Liver (tissue), 10 donors: ENCODE measurements at places on chromosomes 2 and 18. TPM values are rescaled to one million over a fixed set of nuclear protein-coding genes. Genes with fewer than 3 reads are reported as not detected.

ALLC gene
- 0.14 TPM for total RNA-seq

C2orf69 gene
- total RNA-seq: 6.3 TPM

UCN gene
- 0.25 TPM for total RNA-seq

ACADL gene
- total RNA-seq: 1.9 TPM

GPR45 gene
- not detected for total RNA-seq

MATN3 gene
- 0.05 TPM for total RNA-seq

GRB14 gene
- 1.0 TPM for total RNA-seq

- DNase-seq: no peak
- peaks cover 7% of the 10 kb centered on the region for H3K4me1 ChIP-seq
- H3K4me3 ChIP-seq: no peak overlapping the region
- H3K36me3 ChIP-seq: no peaks in the 10 kb centered on the region
- H3K27ac ChIP-seq: no peak overlapping the region
These were observed 65.6 kb downstream of the HS1BP3 start for GRCh38 chr2:20585359-20585709.

GRCh38 chr18:36187193-36187825 is at the start of gene MOCOS:
Gene MOCOS, plus strand, starts transcription at chr18:36187497. Its CDS starts 43 bp downstream, at chr18:36187540.
- no peaks in the 10 kb centered on the region for H3K27me3 ChIP-seq
- peak within 1 kb of the TSS; percentile 82 for H3K4me3 ChIP-seq
- DNase-seq: peak; percentile 81
- peaks cover 6% of the 10 kb centered on the region for H3K4me1 ChIP-seq
- peak within 1 kb of the TSS; percentile 94 for H3K27ac ChIP-seq

DNA sequence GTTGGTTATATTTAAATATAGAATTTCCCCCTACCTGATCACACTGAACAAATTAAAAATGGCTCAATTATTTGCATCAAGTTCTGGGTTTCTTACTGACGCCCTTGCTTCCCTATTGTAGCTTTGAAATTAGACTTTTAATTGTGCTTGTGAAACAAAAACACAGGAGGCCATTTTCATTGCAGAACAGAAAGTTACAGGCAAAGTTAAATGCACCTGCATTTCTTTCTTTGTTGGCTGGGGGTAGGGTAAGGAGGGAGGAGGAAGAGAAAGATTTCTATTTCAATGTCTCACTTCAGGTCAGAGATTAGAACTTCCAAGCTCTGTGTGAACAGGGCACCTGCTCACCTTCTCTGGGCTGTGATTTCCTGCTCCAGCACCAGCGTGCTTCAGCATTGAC is 199.6 kb downstream of the BCL11A start:
- no peak for DNase-seq
- H3K27ac ChIP-seq: no peak overlapping the region
- no peaks in the 10 kb centered on the region for H3K27me3 ChIP-seq

DNA sequence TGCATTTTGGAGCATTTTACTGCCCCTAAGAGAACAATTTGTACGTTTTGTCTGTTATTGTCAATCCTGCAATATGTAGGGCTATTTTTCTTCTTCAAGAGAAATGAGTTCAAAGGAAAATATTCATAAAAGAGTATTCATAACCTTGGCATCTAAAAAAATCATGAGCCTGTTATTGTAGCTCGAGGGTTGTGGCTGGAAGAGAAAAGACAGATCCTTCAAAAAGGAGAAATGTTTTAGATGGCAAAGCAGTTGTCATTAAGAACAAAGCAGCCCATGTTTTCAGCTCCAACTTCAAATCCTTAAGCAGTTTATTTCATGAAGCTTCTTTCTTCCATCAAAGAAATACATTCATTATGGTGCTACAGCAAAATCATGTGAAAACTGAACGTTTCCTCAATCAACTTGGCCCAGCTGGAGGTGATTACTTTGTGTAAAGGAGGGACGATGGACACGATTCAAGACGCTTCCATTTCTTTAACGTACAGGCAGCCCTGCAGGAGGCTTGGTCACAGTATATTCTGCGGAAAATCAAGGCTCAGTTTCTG is 31.4 kb downstream of the QPCT start:
- no peak for DNase-seq
- no peaks in the 10 kb centered on the region for H3K27me3 ChIP-seq
- no peaks in the 10 kb centered on the region for H3K4me1 ChIP-seq
- H3K36me3 ChIP-seq: no peaks in the 10 kb centered on the region
- H3K4me3 ChIP-seq: no peak overlapping the region
- no peak overlapping the region for H3K27ac ChIP-seq

GRCh38 chr2:151900331-151900730 is 72.1 kb upstream of the ARL5A start:
- H3K36me3 ChIP-seq: no peaks in the 10 kb centered on the region
- H3K4me1 ChIP-seq: no peaks in the 10 kb centered on the region
- no peak overlapping the region for H3K27ac ChIP-seq
- no peak overlapping the region for H3K4me3 ChIP-seq
- no peak for DNase-seq
- no peaks in the 10 kb centered on the region for H3K27me3 ChIP-seq

- H3K36me3 ChIP-seq: no peaks in the 10 kb centered on the region
- no peak for DNase-seq
- no peaks in the 10 kb centered on the region for H3K4me1 ChIP-seq
- H3K27me3 ChIP-seq: no peaks in the 10 kb centered on the region
- H3K4me3 ChIP-seq: no peak overlapping the region
These were observed 73.1 kb downstream of the DNAH7 start for GRCh38 chr2:195995499-195995898.

- H3K4me3 ChIP-seq: no peak overlapping the region
- H3K27ac ChIP-seq: no peak overlapping the region
- H3K4me1 ChIP-seq: no peaks in the 10 kb centered on the region
- H3K27me3 ChIP-seq: no peaks in the 10 kb centered on the region
- no peak for DNase-seq
- H3K36me3 ChIP-seq: no peaks in the 10 kb centered on the region
These were observed 184.8 kb downstream of the NCK2 start for GRCh38 chr2:105929516-105929915.

GRCh38 chr2:222877556-222878300 is 16.9 kb downstream of the ACSL3 start:
- H3K4me1 ChIP-seq: peaks cover 8% of the 10 kb centered on the region
- no peak for DNase-seq
- H3K27ac ChIP-seq: no peak overlapping the region
- H3K36me3 ChIP-seq: no peaks in the 10 kb centered on the region
- no peaks in the 10 kb centered on the region for H3K27me3 ChIP-seq
- no peak overlapping the region for H3K4me3 ChIP-seq

GRCh38 chr2:25306777-25307368 is 34.9 kb downstream of the DNMT3A start:
- no peak overlapping the region for H3K27ac ChIP-seq
- DNase-seq: no peak
- H3K36me3 ChIP-seq: no peaks in the 10 kb centered on the region
- no peaks in the 10 kb centered on the region for H3K27me3 ChIP-seq

DNA sequence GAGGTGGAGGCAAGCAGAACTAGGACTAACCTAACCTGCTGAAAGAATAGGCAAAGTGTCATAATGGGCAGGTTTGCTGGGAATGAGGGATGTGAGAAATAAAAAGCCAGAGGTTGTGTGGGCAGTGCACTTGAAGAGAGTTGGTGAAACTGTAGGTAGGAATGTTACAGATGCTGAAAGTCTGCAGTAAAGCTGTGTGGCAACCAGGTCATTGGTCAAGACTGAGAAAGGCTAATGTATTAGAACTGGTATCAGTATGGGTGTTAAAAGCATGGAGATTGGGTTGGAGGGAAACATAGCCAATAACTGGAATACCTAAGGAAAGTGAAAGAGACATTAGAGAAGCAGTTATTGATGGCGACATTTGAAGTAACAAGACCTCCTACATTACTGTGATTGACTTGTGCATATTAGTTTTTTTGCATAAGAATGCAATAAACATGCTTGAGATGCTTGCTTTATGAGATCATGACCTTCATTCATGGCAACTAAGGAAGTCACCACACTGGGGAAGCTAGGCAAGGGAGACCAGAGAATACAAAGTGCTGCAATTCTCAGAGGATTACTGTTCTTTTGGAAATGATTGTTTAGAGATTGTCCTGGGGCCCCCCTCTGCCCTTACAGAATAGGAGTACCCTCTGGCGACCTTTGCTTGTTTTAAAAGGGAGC is 11.8 kb downstream of the GULP1 start:
- no peak overlapping the region for H3K4me3 ChIP-seq
- H3K36me3 ChIP-seq: no peaks in the 10 kb centered on the region
- no peaks in the 10 kb centered on the region for H3K4me1 ChIP-seq
- no peaks in the 10 kb centered on the region for H3K27me3 ChIP-seq

- no peaks in the 10 kb centered on the region for H3K27me3 ChIP-seq
- no peak overlapping the region for H3K27ac ChIP-seq
- DNase-seq: no peak
- H3K4me1 ChIP-seq: no peaks in the 10 kb centered on the region
- no peak overlapping the region for H3K4me3 ChIP-seq
- no peaks in the 10 kb centered on the region for H3K36me3 ChIP-seq
These were observed 30.4 kb downstream of the CIB4 start for GRCh38 chr2:26610504-26611335.

DNA sequence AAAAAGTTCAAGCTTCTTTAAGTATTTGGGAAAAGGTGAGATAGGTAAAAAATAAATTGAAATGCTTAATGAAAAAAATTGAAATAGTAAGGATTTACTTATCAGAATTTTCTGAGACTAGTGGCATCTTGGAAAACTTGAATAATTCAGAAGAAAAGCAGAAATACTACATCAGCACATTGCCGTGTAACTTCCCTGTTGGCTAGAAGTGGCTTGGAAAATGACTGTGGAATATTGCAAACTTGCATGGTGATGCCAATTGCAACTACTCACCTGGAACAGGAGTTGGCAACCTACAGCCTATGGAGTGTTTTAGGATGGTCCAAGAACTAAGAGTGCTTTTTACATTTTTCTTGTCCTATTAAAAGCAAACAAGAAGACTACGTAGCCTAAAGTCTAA is 603.5 kb upstream of the VRK2 start:
- no peaks in the 10 kb centered on the region for H3K4me1 ChIP-seq
- DNase-seq: no peak
- no peak overlapping the region for H3K4me3 ChIP-seq

- no peak overlapping the region for H3K4me3 ChIP-seq
- H3K4me1 ChIP-seq: no peaks in the 10 kb centered on the region
These were observed 158.1 kb downstream of the MTCL1 start for GRCh38 chr18:8863427-8863826.

DNA sequence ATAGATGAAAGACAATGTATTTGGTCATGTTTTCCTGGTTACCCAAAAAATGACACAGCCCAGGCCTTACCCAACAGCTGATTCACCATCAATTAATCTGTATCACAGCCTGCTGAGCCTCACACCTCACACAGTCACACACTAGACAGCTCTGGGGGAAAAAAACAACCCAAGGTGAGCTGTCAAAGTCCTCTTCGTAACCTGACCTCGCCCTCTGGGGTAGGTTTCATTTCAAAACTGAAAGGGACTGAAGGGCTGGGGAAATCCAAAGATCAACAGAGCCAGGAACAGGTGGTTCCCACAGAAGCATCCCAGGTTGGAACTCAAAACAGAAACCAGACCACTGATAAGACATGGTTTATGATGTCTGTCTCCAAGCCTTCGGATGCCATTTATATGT is 18.2 kb upstream of the PCBP1 start:
- no peak for DNase-seq
- H3K4me1 ChIP-seq: peaks cover 27% of the 10 kb centered on the region
- H3K27me3 ChIP-seq: no peaks in the 10 kb centered on the region
- peaks cover 9% of the 10 kb centered on the region for H3K36me3 ChIP-seq
- peak overlapping the region; percentile 95 for H3K27ac ChIP-seq

- H3K27me3 ChIP-seq: no peaks in the 10 kb centered on the region
- no peaks in the 10 kb centered on the region for H3K4me1 ChIP-seq
- no peak overlapping the region for H3K4me3 ChIP-seq
- no peak for DNase-seq
- no peaks in the 10 kb centered on the region for H3K36me3 ChIP-seq
- H3K27ac ChIP-seq: no peak overlapping the region
These were observed 253.3 kb upstream of the OSR1 start for GRCh38 chr2:19611491-19612332.

- no peaks in the 10 kb centered on the region for H3K36me3 ChIP-seq
- H3K4me3 ChIP-seq: no peak overlapping the region
- peaks cover 2% of the 10 kb centered on the region for H3K4me1 ChIP-seq
- H3K27me3 ChIP-seq: no peaks in the 10 kb centered on the region
These were observed 130.9 kb upstream of the RND3 start for GRCh38 chr2:150618245-150618895.

GRCh38 chr2:219274361-219274921 is 4.7 kb upstream of the DNAJB2 start:
- H3K27ac ChIP-seq: no peak overlapping the region
- DNase-seq: no peak
- H3K36me3 ChIP-seq: no peaks in the 10 kb centered on the region
- no peaks in the 10 kb centered on the region for H3K27me3 ChIP-seq
- H3K4me1 ChIP-seq: peaks cover 9% of the 10 kb centered on the region

- no peak for DNase-seq
- peaks cover 2% of the 10 kb centered on the region for H3K4me1 ChIP-seq
- no peaks in the 10 kb centered on the region for H3K36me3 ChIP-seq
- no peaks in the 10 kb centered on the region for H3K27me3 ChIP-seq
These were observed 89.1 kb downstream of the ANTXR1 start for GRCh38 chr2:69102041-69102593.

- DNase-seq: no peak
- no peaks in the 10 kb centered on the region for H3K4me1 ChIP-seq
- H3K27me3 ChIP-seq: no peaks in the 10 kb centered on the region
These were observed 89.2 kb upstream of the MYO3B start for GRCh38 chr2:170088776-170089175.

GRCh38 chr2:1246239-1246638 is 167.0 kb upstream of the TPO start:
- H3K36me3 ChIP-seq: no peaks in the 10 kb centered on the region
- peaks cover 3% of the 10 kb centered on the region for H3K27me3 ChIP-seq
- no peak for DNase-seq
- no peak overlapping the region for H3K27ac ChIP-seq
- H3K4me1 ChIP-seq: no peaks in the 10 kb centered on the region
- no peak overlapping the region for H3K4me3 ChIP-seq

DNA sequence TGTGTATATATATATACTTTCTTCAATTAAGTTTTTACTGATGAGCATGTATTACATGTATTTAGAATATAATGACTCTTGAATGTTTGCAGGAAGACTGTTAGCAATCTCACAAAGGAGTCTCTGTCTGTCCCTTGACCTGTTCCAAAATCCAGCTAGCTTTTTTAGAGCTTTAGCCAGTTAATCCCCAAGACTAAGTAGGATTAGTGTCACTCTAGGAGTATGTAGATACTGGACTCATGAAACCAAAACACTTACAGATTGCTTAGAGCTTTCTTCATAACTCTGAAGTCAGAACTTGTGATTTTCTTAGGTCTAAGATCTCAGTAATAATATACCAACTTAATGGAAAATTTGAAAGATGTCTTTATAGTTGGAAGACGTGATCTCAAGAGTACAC is 2.2 kb downstream of the UBXN4 start:
- no peak overlapping the region for H3K27ac ChIP-seq
- no peaks in the 10 kb centered on the region for H3K27me3 ChIP-seq
- no peak overlapping the region for H3K4me3 ChIP-seq
- no peaks in the 10 kb centered on the region for H3K4me1 ChIP-seq
- H3K36me3 ChIP-seq: peaks cover 1% of the 10 kb centered on the region
